ENCODE measurements at places on chromosomes 4 and X.

- DNase-seq = no peak
These were observed 63.2 kb downstream of the TRMT44 start for GRCh38 chr4:8503801-8504200.

- DNase-seq = no peak
These were observed 26.5 kb downstream of the BOD1L1 start for GRCh38 chr4:13601048-13601447.

DNA sequence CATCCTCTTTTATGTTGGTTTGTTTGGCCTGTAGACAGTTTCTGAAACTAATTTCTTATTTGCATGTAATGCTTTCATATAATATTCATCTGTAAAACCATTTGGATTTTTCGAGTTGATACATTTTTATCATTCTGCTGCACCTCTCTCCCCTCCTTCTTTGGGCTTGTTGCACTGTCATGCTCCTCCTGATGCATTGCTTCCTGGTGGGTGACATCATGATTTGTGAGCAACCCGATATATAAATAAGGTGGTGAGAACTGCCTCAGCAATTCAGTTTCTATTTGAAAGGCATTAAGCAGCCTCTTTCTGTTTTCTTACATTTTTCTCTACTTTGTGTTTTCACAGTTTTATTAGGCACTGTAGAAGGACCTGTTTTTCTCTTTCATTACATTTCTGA is 515.7 kb downstream of the RPA4 start:
- DNase-seq = peak; percentile 64

- no peak for DNase-seq
These were observed 51.4 kb upstream of the GUCY1A1 start for GRCh38 chr4:155615081-155615887.

DNA sequence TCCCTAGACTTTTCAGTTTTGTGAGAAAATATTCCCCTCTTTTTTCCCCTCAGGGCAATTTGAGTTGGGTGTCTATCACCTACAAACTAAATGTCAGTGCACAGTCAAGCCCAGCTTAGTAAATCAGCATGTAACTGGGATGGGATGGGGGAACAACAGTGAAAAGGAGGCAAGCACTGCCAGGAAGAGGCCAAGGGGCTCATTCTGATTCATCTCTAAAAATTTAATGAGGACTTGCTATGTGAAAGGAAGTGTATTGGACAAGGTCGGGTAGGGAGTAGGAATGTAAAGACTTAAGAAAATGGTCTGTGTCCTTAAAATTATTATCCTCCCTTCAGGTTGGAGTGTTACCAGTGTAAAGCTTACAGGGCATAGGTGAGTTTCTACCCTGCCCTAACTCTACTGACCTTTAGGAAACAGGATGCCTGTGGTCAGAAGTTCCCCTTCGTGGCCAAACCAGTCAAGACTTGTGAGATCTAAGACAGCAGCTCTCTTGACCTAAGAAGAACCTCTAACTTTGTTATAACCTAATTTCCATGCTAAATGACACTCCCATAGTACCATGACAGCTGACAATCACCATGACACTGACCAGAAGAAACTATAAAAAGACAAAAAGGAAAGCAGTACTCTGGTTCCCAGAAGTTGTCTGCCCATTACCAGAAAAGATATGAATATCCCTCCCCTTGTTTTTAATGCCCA is 194.4 kb upstream of the LDB2 start:
- no peak for DNase-seq

GRCh38 chr4:41299486-41299885 is 42.8 kb downstream of the UCHL1 start:
- DNase-seq = no peak

DNA sequence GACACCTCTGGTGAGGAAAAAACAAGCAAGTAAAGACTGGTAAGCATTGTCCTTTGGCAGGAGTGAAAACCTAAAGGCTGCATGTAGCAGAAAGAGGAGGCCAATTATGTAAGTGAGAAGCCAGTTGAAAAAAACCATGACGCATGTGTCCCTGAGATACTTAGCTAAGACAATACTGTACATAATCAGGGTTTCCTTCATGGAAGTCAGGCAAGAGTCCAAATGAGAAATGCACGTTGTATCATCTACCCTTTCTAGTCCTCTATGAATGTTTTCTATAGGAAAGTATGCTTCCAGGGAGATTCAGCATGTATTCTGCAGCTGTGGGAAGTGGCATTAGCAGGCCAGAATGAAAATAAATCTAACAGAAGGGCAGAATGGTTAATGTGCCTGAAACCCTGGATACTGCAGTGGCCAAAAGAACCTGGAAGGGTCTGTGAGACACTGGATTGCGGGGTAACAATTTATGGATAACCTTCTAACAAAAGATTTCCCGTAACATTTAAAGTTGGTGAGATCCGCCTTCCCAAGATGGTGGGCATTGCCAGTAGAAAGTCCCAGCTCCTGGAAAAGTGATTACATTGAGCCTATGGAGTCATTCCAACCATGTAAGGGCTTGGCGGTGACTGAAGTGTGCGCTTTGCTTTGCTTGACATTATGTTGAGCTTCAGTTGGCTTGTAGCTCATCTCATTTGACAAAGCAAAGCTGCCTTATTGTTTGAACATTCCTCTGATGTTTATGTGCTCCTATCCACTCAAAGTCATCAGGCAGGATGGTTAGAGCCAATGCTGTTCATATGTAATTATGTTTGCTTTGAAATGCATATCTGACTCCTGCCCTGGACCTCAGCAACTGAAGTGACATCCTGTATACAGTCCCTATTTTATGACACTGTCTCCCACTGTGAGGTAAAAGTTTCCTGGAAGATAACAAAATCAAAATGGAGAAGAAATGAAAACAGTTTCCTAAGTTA is 200.4 kb downstream of the ARHGAP24 start:
- no peak for DNase-seq

GRCh38 chrX:106247162-106247561 is 79.1 kb downstream of the PWWP3B start:
- peak; percentile 79 for DNase-seq

GRCh38 chrX:49211074-49211473 is 11.1 kb upstream of the SYP start:
- no peak for DNase-seq

- DNase-seq = no peak
These were observed 81.4 kb downstream of the DOCK11 start for GRCh38 chrX:118577041-118577440.

DNA sequence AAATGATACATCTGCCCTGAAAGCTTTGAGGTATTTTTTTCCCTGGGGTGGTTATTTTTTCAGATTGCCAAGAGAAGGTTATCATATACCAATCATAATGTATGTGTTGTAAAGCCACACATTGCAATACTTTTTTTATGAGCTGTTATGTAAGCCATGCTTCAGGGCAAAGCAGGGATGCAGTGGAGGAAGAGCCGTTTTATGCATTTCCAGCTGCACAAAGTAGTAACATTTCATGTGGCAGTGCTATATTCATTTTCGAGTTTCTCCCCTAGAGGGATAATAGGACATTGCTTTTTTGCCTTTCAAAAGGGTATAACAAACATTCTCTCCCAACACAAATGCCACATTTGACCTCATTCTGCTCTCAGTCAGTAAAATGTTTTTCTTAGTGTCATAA is 68.5 kb downstream of the GALNT7 start:
- no peak for DNase-seq

DNA sequence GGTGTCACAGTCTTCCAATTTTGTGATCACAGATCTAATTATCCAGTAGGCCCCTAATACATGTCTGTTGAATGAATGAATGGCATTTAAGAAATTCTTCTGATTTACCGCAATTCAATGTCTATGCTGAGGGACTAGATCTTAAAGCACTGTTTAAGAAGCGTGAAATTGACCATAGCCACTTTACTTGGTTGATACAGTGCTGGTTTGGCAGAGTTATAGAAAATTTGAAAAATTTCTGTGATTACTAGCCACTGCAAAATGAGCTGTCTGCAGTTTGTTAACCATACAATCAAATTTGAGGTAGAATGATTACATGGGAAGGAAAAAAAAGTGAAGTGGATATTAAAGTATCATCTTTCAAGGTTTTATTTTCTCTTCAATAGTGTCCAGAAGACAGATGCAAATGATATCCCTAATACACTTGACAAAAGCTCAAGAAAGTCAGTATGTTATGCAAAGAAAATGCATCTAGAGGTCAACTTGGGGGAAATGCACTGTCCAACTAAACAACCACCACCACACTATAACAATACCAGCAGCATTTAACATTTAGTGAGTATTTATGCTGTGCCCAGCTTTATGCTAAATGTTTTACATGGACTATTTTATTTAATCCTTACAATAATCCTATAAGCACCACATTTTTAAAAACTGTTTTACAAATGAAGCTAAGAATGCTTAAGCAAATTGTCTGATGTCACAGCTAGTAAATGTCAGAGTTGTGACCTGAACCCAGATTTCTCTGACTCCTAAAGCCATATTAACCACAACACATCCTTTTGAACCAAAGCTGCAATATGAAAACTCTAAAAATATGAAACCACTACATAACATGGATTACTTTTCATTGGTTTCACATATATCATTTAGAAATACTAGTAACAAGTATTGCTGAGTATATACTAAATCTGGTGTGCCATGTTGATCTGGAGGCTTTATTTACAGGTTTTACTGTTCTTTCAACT is 217.9 kb upstream of the MAB21L2 start:
- DNase-seq = no peak

DNA sequence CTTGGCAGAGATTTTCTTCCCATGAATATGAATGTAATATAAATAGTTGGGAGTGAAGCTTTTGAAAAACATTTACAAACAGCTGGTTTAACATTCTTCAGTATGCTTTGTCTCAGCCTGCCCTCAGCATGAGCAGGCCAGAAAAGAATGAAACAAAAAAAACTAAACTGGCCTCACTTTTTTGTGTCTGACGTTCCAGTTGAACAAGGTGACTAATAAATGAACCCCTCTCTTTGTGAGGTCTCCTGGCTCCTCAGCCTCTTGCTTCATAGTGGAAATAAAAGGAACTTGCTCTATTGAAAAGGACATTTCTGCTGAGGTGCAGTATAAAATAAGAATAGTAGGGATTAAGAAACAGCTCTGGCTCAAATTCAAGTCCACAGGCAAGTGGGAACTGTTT is 9.4 kb downstream of the CHST7 start:
- peak; percentile 23 for DNase-seq

GRCh38 chr4:76148142-76148865 is at the start of gene NUP54:
TSS of gene NUP54 (minus strand) at chr4:76148397. CDS start at chr4:76148374, 23 bp downstream.
- DNase-seq = peak; percentile 93

DNA sequence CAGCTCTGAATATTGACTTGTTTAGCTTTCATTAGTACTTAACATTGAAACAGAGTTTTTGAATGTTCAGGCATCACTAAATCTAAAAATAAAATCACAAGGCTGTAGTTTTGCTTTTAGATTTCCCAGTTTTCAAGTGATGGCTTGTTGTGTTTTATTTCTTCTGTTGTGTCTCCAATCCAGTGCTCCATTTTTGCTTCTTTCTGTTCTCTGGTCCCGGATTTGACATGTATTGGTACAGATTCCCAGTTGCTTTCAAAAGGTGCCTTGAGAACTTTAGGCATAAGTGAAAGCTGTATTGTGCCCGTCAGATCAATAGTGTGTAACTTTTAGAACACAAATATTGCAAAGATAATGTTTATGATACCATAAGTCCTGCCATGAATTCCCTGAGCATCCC is 53.2 kb downstream of the ARHGAP10 start:
- DNase-seq = no peak

DNA sequence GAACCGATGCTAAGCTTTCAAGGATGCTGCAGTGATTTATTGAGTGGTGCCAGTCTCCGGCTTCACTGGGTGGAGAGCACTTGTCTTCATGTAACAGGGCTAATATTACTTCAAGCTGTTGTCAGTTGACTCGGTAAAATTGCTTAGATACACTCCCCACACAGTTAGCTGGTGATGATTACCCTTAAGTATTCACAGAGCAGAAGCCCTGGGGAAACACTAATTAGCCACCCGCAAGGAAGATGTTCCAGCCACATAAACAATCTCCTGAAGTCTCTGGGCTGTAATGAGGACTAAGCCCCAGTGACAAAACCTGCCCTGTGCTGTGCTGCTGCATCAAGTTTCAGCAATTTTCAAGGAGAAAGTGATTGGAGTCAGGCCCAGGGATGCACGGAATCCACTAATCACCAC is 37.3 kb upstream of the GK2 start:
- no peak for DNase-seq

GRCh38 chrX:96704629-96705028 is 20.0 kb downstream of the DIAPH2 start:
- peak; percentile 30 for DNase-seq

DNA sequence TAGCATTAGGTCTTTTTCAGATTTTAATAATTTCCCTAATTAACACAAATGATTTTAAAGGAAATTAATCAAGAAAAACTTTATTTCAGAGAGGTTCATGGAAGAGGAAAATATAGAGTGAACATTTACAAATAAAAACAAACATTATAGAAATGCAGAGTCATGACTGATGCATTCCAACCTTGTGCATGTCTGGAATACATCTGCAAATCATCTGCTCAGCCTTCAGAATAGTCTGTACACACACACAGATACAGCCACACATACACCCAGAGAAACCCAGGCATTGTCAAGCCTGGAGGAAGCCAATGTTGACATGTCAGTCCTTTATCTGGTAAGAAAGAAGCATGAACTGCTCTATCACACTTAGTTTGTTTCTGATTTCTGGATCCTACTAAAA is 61.3 kb upstream of the NFKB1 start:
- DNase-seq = no peak

DNA sequence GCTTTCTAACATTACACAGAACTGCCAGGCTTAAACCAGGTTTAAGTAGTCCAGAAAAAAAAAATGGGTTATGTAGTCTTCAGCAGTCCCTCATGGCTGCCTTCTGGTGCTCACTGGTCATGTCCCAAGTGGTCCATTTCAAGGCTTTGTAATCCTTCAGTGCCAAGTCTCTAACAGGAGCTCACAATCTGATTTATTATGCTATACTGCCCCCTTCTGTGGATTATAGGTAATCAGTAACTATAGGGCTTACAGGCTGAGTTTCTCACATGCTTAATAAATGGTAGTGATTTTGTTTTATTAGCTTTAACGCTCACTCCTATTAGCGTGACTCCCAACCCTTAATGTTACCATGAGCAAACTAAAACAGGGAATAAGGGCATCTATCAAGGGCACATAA is 92.5 kb upstream of the EDA2R start:
- peak; percentile 7 for DNase-seq

DNA sequence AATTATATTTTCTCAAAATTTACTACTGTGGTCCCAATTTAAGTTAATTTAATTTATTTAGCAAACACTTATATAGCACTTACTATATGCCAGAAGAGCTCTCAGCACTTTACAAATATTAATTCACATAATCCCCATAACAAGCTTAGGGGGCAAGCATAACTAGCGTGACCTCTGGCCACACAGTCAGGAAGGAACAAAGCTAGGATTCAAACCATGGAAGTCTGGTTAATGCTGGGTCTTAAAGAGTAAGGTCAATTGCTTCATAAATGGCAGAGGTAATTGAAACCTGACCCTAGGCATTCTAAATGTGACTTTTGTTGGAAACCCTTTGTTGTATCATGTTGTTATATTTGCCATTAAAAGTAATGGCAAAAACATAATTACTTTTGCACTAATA is 279.5 kb upstream of the EMCN start:
- DNase-seq = no peak

DNA sequence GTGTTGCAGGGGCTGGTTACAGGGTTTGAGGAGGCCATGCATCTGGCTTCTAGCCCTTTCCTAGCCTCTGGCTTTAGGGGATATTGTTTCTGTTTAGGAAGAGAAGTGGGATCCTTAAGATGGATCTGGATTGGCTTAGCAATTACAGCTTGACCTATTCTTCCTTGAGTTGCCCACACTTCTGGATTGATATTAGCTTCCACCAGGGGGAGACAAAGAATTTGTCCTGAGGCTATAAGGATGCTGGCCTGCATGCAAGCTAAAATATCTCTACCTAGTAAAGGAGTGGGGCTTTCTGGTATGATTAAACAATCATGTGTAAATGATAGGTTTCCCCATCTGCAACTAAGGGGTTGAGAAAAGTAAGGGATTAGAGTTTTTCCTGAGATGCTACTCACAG is 117.2 kb downstream of the TEX13C start:
- peak; percentile 25 for DNase-seq

All from HT1080 (cell line).